ENCODE measurements at places on chromosomes 6 and 20.

- no peak for DNase-seq
Measured at GRCh38 chr20:44745598-44746366, at the start of gene KCNK15. Gene KCNK15 (plus strand): TSS chr20:44745865. CDS start chr20:44745911, 46 bp downstream.

DNA sequence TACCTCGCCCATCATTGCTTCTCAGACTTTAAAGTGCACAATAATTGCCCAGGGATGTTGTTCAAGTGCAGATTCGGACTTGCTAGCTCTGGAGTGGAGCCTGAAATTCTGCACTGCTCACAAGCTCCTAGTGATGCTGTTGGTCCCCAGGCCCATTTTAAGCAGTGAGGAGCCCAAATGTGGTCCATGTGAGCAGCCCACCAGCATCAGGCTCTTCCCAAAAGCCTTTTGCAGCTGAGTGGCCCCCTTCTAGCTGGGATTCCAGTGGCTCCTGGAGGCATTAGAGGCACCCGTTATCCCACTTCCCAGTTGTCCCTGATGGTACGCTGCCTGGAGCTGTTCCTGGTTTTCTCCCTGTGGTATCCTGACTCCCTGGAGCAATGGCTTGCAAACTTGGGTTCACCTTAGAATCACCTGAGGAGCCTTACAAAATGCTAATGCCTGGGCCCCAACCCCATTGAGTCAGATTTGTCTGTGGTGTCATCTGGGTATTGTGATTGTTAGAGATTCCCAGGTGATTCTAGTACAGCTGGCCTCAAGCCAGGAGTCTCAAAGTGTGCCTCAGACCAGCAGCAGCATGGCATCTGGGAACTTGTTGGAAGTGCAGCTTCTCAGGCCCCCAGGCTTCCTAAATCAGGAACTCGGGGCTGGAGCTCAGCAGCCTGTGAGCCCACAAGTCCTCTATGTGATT lies 186.9 kb upstream of the SLC24A3 start:
- peak; percentile 87 for DNase-seq

- DNase-seq, result no peak
Measured at GRCh38 chr6:170280689-170281045, 10.2 kb downstream of the DLL1 start.

GRCh38 chr6:141610741-141611140 lies 522.0 kb upstream of the GJE1 start:
- DNase-seq, result no peak

- DNase-seq, result no peak
Measured at GRCh38 chr6:168967281-168967925, 286.2 kb downstream of the THBS2 start.

DNA sequence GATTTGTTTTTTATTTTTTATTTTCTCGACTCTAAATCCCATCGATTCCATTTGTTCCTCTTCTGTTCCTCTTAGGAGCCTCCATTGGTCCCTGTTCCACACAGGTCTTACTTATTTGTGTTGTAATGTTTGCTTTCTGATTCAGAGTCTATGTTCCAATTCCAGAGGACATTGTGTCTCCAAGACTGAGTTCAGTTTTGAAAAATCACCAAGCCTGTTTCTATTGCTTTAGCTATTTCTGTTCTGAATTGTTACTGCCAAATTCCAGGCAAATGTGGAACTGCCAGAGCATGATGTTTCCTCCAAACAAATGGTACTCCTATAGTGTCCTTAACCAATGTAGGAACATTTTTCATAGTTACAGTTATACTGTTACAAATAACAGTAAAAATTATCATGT lies 270.9 kb upstream of the SPTLC3 start:
- no peak for DNase-seq

DNA sequence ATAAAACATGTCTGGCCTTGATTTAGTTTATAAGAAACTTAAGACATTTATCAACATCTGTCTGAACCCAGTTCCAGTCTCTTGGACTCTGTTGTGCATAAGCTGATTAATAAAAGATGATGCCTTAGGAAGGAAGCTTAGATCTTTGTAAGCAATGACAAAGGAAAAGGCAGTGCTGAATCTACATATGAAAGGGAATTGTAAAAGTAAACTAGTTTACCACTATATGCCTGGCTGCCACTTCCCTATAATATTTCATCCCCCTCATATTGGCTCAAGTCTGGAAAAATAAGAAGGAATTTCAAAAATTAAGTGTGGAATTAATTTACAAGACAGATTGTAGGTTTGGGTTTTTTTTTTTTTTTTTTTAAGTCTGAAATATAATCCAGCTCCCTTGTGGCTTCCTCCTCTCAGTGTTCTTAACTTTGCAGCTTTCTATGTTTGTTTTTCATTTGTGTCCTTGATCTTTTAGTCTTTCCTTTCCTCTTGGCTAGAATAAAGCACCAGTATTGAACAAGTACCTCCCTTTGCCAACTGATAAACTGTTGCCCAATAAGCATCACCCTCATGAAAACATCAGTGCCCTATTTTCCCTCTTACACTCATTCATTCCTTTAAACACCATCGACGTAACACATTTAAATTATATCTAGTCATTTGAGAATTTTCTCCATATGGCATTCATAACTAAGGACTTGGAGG lies 146.7 kb upstream of the TBX18 start:
- no peak for DNase-seq

DNA sequence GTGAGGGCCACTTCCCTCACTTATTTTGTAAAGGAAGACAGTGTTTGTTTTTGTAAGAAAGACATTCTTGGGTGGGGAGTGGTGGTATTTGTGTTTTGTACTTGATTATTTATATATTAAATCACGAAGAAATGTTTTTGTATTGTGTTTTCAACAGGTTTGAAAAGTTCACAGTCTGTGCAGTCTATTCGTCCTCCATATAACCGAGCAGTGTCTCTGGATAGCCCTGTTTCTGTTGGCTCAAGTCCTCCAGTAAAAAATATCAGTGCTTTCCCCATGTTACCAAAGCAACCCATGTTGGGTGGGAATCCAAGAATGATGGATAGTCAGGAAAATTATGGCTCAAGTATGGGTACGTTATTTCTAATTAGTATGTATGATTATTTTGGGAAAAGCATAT lies 137.2 kb downstream of the NCOA3 start:
- no peak for DNase-seq

DNA sequence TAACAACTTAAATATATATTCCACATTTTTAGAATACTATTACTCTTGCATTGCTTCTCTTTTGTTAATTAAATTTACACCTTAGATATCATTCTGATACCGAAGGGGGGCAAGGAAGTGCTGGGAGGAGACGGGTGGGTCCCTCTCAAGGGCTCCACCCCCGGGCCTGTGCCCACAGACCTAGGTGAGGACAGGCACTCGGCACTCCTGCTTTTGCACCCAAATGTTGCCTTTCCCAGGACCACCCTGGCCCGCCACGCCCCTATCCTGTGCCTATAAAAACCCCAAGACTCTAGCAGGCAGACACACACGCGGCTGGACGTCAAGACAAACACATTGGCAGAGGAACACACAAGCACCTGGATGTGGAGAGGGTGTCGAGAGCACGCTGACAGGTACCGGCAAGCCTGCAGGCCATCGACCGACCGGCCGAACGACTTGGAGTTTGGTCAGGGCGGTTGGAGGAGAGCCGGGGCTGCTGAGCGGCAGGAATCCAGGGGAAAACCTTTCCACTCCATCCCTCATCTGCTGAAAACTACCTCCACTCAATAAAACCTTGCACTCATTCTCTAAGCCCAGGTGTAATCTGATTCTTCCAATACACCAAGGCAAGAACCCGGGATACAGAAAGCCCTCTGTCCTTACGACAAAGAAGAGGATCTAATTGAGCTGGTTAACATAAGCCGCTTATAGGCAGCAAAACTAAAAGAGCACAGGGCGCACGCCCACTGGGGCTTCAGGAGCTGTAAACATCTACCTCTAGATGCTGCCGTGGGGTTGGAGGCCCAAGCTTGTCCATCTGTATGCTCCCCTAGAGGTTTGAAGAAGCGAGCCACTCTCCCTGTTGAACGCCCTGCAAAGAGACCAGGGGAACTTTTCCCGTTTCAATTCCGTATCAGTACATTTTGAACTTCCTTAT lies 197.4 kb upstream of the PRSS16 start:
- DNase-seq, result no peak

DNA sequence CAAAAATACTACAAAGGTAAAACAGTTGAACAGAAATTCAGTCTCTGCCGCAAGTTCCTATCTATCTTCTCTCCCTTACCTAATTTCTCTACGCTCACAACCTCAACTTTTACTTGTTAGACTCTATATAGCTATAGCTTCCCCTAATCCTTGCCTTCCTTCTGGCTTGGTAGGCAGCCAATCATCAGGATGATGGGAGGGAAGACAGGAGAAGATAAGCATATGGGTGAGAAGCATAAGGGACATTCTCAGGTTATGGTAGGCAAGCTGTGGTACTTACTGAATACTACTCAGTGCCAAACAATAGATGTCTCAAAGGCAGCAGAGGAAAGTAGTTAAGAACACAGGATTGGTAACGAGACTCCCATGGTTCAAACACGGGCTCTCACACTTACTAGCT lies 7.8 kb downstream of the CCNC start:
- DNase-seq, result no peak

DNA sequence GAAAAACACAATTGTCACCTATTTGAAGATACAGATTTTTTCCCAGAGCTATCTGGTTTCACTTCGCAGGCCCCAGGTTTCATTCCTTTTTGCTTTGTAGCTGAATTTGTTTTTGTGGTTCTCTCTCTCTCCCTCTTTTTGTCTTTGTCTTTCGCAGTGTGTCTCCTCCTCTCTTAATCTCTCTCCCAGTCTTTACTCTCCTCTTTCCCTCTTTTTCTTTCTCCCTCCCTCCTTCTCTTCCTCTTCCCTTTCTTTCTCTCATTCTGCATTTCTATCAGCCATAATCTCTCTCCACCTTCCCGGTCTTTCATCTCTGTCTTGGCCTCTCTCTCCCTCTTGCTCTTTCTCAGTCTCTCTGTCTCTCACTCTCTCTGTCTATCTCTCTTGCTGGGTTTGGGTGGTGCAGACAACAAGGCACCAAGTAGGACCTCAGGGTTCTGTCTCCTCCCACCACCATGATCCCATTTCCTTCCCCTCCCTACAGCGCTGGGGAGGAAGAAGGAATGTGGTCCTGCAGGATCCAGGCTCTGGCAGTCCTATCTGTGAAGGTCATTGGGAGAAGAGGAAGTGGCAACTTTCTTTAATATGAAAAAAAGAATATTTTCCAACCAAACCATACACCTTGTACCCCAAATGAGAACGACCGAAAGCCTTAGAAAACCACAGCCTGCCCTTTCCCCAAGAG lies 63.2 kb downstream of the BANF2 start:
- no peak for DNase-seq
